ENCODE measurements at places on chromosomes 6 and 20.

- DNase-seq: no peak
Measured at GRCh38 chr6:137277971-137278637, 58.9 kb upstream of the IFNGR1 start.

DNA sequence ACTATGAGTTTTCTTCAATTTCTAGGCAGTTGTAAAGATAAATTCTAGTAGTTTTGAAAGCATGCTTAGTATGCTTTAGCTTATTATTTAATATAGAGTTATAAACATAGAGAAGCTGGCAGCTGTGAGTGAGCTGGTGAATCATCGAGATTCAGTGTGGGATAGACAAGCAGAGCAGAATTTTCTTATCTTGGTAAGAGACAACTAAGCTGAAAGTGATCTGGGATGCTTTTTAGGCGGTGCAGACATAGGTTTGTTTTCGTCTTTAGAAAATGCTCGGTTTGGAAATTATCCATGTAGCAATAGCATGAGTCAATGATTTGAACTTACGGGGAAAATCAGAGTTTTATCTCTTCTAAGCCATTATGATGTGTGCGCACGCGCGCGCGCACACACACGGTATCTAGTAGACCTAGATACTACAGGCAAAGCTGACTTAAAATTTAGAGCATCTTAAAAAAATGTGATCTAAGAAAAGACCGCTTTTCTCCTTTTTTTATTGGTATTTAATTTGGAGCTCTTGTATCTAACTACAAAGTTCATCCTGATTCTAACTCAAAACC, 128.3 kb upstream of the MAP3K7 start:
- no peak for DNase-seq

- DNase-seq: no peak
Measured at GRCh38 chr20:44362466-44362940, 7.0 kb downstream of the HNF4A start.

DNA sequence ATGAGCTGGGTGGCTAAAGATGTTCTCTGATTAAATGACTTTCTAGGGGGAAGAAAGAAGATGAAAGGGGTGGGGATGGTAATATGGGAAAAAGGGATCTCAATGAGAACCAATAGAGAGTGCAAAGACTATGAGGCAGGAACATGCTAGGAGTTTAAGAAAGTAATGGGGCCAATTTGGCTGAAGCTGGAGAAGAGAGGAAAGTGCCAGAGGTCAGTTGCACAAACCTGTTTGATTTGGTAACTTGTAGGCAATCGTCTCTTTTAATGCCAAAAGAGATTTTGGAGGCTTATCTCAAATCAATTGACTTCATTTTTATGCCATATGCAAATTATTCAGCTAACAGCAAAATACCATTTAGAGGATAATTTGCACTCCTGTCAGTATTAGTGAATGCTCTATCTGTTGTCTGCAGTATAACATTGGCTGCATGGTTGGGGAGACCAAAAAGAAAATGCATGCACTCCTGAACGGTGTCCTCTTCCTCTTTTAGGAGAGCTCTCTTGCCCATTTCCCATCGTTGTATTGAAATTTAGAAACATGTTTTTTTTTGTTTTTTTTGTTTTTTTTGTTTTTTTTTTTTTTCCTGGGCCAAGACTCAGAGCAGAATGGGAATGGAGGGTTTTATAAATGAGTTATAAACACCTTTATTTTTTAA, 193.9 kb downstream of the BTBD3 start:
- no peak for DNase-seq

- no peak for DNase-seq
Measured at GRCh38 chr20:60299951-60300350, 341.7 kb downstream of the CDH26 start.

GRCh38 chr20:36540551-36541211, 638 bp upstream of the MYL9 start:
- no peak for DNase-seq

- no peak for DNase-seq
Measured at GRCh38 chr6:128632131-128632530, 111.7 kb upstream of the PTPRK start.

DNA sequence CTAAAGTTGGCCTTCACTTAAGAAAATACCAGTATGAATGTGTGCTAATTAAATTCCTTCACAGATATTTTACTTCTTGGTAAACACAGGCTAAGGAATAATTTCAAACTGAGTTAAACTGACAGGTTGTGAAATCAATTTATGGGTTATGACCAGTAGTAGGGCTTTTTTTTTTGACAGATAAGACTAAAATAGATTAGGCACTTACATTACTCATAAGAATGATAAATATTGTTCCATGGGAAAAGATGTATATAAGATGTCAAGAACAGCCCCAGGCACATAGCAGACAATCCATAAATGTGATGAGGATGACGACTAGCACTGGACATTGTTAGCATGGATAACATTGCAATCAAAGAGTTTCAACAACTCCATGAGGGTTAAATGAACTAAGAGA, 22.9 kb downstream of the NT5E start:
- DNase-seq: no peak

DNA sequence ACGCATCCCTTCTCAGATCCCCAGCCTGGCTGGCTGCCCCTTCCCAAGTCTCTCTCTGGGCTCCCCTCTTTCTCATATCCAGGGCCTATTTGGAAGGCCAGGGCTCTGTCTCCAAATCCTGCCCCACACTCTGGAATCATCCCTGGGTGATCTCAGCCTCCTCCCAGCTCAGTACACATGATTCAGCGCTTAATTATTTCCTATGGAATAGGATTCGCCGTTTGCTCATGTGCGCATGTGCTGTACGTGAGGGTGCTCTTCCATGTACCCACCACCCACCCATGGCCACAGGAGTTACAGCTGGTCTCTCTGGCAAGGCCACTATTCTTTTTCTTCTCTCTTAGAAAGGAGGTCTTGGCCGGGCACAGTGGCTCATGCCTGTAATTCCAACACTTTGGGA, 81.7 kb upstream of the FOXP4 start:
- no peak for DNase-seq

GRCh38 chr20:34569598-34569997, 11.1 kb downstream of the MAP1LC3A start:
- DNase-seq: no peak

GRCh38 chr6:2221726-2222274, 23.6 kb downstream of the GMDS start:
- no peak for DNase-seq

GRCh38 chr6:7052443-7053011, 55.2 kb upstream of the RREB1 start:
- no peak for DNase-seq

DNA sequence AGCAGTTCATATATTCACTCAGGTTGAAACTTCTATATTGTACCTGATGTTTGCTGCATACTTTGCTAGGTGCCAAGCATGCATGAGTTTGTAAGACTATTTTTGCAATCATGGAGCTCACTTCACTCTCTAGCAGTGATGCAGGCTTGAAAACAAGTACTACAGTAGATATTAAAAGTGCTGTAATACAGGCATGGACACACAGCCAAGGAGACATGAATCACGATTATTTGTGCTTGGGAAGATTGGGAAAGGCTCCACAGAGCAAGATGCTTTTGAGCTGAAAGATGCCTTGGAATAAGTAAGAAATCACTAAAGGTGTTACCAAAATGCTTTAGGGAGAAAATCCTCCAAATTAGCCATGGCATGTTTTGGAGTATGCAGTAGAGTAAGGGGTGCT, 427.4 kb downstream of the UTRN start:
- no peak for DNase-seq

GRCh38 chr6:170404036-170404435, 97.5 kb downstream of the FAM120B start:
- no peak for DNase-seq

DNA sequence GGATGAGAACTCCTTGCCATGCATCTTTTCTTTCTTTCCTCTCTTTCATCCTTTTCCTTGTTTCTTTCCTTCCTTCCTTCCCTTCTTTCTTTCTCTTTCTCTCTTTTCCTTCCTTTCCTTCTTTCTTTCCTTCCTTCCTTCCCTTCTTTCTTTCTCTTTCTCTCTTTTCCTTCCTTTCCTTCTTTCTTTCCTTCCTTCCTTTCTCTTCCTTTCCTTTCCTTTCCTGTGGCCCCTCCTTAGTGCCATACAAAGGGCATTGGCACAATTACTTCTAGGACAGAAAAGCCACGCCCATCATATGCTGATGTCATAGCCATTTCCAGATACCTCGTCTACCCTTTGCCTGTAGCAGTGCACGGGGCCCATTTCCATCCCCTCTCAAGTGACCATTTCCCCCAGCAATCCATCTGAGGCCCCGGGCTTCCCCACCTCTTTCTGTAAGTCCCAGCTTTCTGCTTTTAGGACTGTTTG, 2.2 kb upstream of the CENPB start:
- no peak for DNase-seq

DNA sequence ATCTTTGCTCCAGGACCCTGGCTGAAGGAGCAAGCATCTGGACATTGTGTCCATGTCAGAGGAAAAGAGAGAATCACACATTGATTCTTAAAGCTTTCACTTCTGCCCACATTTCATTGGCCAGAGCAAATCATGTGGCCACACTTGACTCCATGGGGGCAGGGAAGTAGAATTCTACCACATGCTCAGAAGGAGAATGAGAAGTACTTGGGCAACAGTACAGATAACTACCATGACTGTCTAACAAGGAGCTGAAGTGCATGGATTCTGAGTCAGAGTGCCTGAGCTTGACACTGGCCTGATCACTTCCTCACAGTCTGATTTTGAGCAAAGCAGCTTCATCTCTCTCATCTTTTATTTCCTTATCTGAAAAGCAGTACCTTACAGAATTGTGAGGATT, 38.6 kb downstream of the GHRH start:
- no peak for DNase-seq

- no peak for DNase-seq
Measured at GRCh38 chr6:118501765-118502164, 46.3 kb upstream of the PLN start.

DNA sequence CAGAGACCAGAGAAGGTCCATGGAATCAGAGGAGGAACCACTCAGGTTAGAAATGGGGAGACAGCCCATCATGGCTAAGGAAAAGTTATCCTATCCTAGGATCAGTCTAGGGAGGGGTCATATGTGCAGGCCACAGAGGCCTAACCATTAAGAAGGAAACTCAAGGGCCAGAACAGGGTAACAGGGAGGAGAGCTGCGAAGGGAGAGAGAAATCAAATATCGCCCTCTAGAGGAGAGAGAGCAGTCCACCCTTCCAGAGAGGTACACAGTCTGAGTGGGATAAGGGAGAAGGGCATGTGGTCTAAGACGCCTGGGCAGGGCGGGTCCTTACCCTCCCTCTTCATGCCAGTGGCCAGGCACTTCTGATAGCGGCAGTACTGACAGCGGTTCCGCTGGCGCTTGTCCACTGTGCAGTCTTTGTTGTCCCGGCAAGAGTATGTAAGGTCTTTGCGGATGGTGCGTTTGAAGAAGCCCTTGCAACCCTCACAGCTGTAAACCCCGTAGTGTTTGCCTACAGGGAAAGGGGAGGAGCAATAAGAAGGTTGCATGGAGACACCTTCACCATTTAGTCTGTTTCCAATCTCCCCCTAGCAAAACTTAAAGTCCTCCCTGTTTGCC, 2.9 kb downstream of the RXRB start:
- no peak for DNase-seq
